ENCODE measurements at places on chromosomes 3 and 15.

GRCh38 chr3:134649106-134649705, 1.6 kb downstream of the KY start:
- no peak for DNase-seq

DNA sequence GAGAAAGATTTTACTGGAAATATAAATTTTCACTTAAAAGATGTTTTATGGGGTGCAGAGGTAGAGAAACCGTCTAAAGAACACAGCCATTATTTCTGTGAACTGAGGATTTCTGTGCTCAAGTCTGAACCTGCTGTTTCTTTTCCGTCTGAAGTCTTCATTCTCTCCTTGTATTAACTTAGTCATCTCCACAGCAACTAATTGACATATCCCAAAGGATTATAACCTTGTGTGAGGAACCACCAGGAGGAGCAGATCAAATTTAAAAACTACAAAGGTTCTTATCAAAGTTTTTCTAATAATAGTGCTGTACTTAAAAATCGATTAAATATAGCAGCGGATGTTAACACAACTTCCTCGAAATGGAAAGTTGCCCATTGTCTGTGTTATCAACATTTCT, 31.1 kb upstream of the ICE2 start:
- no peak for DNase-seq

DNA sequence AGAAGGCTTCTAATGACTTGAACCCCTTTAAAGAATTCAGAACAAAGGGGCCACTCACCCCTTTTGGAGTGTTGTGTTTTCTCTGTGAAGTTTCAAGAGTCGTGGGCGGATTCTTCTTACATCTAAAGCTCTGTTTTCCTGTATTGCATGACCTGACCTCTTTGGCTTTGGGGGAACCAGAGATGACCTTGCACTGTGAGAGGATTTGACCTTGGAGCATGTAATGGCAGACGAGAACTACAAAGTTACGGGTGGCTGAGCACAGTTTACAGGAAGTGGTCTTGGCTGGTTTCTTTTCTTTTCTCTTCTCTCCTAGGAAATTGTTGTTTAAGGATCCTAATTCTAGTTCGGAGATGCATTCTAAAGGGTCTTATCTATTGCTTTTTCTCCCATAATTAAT, 6.2 kb upstream of the BDH1 start:
- DNase-seq = no peak

- DNase-seq = no peak
Observed at GRCh38 chr15:62413153-62413552, 248.1 kb upstream of the C2CD4B start.

- DNase-seq = no peak
Observed at GRCh38 chr3:127124120-127124519, 68.8 kb upstream of the PRR23E start.

- DNase-seq = no peak
Observed at GRCh38 chr15:77671362-77672056, 38.8 kb upstream of the LINGO1 start.

DNA sequence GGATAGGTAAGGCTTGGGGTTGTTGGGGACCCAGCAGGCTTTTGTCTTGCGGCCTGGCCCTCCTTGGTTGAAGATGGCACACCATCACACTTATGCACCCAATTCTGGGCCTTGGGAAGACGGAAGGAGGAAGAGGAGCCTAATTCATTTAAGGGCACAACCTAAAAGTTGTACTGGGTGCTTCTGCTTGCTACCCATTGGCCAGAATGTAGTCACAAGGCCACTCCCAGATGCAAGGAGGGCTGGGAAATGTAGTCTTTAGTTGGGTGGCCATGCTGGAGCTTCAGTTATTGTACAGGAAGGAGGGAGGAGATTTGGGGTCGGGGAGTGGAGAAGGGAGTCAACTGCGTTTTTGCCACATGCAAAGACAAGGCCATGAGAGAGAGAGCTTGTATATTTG, 109.2 kb downstream of the TMEM266 start:
- DNase-seq = peak; percentile 34

DNA sequence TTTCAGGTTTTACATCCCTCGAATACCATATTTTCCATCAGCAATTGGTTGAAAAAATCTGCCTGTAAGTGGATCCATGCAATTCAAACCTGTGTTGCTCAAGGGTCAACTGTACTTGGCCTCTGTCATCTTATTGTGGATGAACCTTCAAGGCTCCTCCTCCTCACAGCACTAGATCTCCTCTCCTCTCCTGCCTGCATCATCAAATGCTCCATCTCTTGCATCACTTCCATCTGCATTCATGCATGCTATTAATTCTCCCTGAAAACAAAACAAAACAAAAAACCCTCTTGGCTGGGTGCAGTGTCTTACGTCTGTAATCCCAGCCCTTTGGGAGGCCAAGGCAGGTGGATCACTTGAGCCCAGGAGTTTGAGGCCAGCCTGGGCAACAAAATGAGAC, 10.1 kb downstream of the BCL2L10 start:
- no peak for DNase-seq

- no peak for DNase-seq
Observed at GRCh38 chr15:95324656-95325055, 1005.8 kb upstream of the NR2F2 start.

- DNase-seq = no peak
Observed at GRCh38 chr15:101526442-101526841, 36.9 kb upstream of the PCSK6 start.

DNA sequence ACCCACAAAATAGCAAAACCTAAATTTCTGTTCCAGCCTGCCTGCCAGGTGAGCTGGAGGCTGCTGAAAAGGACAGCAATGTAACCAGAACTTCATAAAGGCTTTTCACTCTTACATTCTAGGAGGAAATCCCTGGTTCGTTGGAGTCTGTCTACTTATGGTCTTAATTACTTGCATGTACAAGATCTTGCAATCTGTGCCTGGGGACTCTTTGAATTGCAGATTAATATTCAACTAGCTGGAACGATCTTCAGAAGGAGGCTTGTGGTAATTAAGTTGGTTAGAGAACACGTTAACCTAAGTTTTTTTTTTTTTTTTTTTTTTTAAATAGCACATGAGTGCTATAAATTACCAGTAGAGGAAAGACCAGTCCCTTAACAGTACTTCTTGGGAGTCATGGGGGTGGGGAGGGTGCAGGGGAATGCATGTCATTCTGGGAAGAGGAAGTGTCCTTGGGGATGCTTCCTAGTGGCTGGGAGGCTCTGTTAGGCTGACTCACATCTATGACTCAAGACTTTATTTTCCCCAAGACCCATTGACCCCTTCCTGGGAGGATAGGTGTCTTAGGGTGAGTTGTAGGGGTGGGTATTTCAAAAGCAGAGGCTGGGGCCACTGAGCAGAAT, 139.8 kb downstream of the RAB11A start:
- DNase-seq = no peak
